ENCODE measurements at places on chromosomes 3 and 15.

GRCh38 chr15:69583626-69584025 is 131.0 kb downstream of the RPLP1 start:
- DNase-seq, result no peak
- peaks cover 6% of the 10 kb centered on the region for H3K4me1 ChIP-seq
- H3K27ac ChIP-seq, result no peak overlapping the region

DNA sequence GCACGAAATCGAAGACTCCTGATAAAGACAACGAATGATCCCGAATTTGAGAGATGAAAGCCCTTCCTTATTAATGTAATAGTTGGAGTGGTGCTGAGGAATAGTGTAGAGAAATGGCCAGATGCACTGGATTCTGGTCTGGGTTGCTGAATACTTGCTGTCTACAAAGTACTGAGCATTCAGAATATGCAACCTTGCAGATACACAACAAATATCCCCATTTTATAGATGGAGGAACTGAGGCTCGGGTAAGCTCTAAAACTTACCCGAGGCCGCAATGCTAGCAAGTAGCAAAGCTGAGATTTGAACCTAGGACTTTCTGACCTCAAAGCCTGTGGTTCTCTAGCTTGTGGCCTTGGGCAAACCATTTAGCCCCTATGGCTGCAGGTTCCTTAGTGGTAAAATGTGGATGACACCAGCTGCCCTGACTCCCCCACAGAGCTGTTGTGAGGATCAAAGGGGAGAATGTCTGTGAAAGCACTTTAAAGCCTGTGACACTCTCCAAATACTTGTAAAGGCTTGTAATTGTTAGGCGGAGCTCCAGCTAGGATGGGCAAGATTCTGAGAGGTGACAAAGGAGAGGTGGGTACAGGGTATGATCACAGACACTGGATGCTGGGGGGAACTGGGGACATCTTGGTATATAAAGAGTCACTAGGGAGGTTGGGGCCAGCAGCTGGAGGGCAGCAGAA is 39.8 kb downstream of the FOXB1 start:
- H3K27me3 ChIP-seq, result no peaks in the 10 kb centered on the region
- peaks cover 16% of the 10 kb centered on the region for H3K4me1 ChIP-seq
- H3K36me3 ChIP-seq, result no peaks in the 10 kb centered on the region
- H3K4me3 ChIP-seq, result no peak overlapping the region
- no peak overlapping the region for H3K27ac ChIP-seq

GRCh38 chr3:152835601-152836102 is 721 bp downstream of the P2RY1 start:
- H3K4me3 ChIP-seq, result peak overlapping the region; percentile 62
- no peaks in the 10 kb centered on the region for H3K27me3 ChIP-seq
- H3K36me3 ChIP-seq, result no peaks in the 10 kb centered on the region
- H3K27ac ChIP-seq, result no peak overlapping the region
- peaks cover 5% of the 10 kb centered on the region for H3K4me1 ChIP-seq

DNA sequence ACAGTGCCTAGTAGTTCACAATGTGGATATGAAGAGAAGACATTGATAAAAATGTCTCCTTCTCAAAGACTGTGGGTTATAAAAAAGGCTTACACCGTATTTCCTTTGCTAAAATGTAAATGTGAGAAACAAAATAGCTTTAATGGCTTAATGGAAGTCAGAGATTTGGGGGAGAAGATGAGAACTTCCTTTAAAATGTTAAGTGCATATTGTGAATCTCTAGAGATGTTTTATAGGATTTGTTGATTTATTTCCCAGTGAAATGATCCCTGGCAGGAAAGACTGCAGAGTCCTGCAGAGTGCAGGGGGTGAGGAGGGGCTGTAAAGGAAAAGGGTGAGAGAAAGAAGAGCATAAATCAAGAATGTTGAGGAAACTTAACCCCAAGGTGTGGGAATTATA is 305.1 kb downstream of the GAP43 start:
- no peak for DNase-seq
- no peak overlapping the region for H3K27ac ChIP-seq
- H3K36me3 ChIP-seq, result no peaks in the 10 kb centered on the region

DNA sequence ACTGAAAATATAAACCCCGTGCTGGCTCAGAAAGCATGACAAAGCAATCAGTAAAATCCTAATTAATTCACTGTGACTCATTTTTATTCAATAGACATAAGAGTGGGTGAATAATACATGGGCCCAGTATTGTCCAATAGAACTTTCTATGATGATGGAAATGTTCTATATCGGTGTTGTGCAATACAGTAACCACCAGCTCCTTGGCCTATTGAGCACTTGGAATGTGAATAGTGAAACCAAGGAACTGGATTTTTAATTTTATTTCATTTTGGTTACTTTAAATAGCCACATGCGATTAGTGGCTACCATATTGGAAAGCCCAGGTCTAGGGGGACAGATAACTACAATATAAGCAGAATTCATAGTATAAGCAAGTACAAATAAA is 69.8 kb upstream of the PPP2R3A start:
- H3K27me3 ChIP-seq, result no peaks in the 10 kb centered on the region
- no peak for DNase-seq
- H3K4me1 ChIP-seq, result no peaks in the 10 kb centered on the region
- H3K4me3 ChIP-seq, result no peak overlapping the region
- H3K36me3 ChIP-seq, result no peaks in the 10 kb centered on the region

GRCh38 chr3:151147299-151147698 is 55.7 kb downstream of the GPR171 start:
- no peak overlapping the region for H3K27ac ChIP-seq
- H3K4me3 ChIP-seq, result no peak overlapping the region
- H3K27me3 ChIP-seq, result no peaks in the 10 kb centered on the region
- H3K36me3 ChIP-seq, result no peaks in the 10 kb centered on the region
- H3K4me1 ChIP-seq, result peaks cover 14% of the 10 kb centered on the region

DNA sequence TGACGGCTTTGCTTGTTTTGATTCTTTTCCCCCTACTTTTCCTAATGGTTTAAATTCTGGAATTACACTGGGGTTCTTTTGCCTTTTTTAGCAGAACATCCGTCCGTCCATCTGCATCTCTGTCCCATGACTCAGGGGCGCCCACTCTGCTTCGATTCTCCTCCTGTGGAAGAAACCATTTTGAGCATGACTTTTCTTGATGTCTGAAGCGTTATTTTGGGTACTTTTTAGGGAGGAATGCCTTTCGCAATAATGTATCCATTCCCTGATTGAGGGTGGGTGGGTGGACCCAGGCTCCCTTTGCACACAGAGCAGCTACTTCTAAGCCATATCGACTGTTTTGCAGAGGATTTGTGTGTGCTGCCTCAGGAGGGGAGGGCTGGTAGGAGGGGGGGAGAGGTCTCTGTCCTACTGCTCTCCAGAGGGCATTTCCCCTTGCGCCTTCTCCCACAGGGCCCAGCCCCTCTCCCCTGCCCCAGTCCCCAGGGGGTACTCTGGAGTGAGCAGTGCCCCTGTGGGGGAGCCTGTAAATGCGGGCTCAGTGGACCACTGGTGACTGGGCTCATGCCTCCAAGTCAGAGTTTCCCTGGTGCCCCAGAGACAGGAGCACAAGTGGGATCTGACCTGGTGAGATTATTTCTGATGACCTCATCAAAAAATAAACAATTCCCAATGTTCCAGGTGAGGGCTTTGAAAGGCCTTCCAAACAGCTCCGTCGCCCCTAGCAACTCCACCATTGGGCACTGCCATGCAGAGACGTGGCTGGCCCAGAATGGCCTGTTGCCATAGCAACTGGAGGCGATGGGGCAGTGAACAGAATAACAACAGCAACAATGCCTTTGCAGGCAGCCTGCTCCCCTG is 19.5 kb upstream of the BSN start:
- DNase-seq, result no peak
- no peak overlapping the region for H3K4me3 ChIP-seq
- no peaks in the 10 kb centered on the region for H3K4me1 ChIP-seq
- no peak overlapping the region for H3K27ac ChIP-seq

DNA sequence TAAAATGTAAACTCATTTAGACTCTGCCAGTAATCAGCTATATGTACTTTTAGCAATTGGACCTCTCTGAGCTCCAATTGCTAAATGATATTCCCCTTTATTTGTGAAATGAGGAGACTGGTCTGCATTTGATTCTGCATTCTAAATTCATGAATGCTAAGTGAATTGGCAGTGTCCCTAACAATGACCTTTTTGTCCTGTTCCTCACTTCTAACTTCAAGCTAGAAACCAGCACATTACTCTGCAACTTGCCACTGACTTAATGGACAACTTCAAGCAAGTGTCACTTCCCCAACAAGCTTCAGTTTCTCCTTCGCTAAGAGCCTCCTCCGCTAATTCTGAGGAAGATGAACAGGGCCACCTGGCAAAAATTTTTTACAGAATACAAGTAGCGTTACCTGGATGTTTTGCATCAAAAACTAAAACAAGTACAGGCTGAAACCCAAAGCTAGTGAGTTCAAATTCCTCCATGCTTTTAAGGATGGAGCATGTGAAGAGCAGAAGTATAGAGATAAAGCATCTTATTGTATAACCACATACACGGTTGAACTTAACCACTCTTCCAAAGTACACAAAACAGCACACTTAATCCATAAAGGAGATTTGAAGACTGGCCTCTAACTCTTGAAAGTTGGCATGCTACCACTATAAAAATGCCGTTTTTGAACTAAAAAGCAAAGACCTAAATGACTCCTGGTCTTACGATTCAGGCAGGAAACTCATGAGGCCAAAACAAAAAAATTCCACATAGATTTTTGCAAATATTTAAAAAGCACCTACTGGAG is 207.6 kb downstream of the MAGI1 start:
- H3K4me3 ChIP-seq, result no peak overlapping the region
- no peaks in the 10 kb centered on the region for H3K27me3 ChIP-seq
- no peaks in the 10 kb centered on the region for H3K4me1 ChIP-seq
- no peak overlapping the region for H3K27ac ChIP-seq

DNA sequence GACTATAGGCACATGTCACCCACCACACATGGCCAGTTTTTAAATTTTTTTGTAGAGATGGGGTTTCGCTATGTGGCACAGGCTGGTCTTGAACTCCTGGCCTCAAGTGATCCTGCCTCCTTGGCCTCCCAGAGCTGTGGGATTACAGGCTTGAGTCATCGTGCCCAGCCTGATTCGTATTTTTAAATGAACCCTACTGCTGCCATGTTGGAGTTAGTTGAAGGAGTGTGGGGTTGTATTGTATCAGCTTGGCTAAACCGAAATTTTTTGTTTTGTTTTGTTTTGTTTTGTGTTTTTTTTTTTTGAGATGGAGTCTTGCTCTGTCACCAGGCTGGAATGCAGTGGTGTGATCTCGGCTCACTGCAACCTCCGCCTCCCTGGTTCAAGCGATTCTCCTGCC is 11.8 kb upstream of the ZNF770 start:
- H3K4me1 ChIP-seq, result no peaks in the 10 kb centered on the region
- no peaks in the 10 kb centered on the region for H3K36me3 ChIP-seq
- no peak overlapping the region for H3K27ac ChIP-seq

GRCh38 chr3:69738315-69738714 is 949 bp upstream of the MITF start:
- no peaks in the 10 kb centered on the region for H3K36me3 ChIP-seq
- no peak overlapping the region for H3K27ac ChIP-seq
- no peak for DNase-seq

DNA sequence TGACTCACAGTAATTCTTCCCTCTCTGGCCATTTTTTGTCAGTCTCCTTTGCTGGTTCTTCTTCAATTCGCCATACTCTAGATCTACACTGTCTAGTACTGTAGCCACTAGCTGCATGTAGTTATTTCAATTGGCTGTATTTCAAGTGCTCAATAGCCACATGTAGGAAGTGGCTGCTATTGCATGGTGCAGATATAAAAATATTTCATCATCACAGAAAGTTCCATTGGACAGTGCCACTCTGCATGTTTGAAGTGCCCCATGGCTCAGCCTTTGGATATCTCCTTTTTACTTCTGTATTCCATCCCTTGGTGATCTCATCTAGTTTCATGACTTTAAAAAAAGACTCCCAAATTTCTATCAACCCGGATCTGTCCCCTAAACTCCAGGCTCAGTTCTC is 22.1 kb downstream of the PPP2R3A start:
- no peak overlapping the region for H3K4me3 ChIP-seq
- no peaks in the 10 kb centered on the region for H3K27me3 ChIP-seq
- no peaks in the 10 kb centered on the region for H3K4me1 ChIP-seq
- DNase-seq, result no peak

- peaks cover 21% of the 10 kb centered on the region for H3K27me3 ChIP-seq
- H3K36me3 ChIP-seq, result no peaks in the 10 kb centered on the region
- no peak overlapping the region for H3K27ac ChIP-seq
Measured at GRCh38 chr15:76139368-76140073, 79.7 kb downstream of the TMEM266 start.

DNA sequence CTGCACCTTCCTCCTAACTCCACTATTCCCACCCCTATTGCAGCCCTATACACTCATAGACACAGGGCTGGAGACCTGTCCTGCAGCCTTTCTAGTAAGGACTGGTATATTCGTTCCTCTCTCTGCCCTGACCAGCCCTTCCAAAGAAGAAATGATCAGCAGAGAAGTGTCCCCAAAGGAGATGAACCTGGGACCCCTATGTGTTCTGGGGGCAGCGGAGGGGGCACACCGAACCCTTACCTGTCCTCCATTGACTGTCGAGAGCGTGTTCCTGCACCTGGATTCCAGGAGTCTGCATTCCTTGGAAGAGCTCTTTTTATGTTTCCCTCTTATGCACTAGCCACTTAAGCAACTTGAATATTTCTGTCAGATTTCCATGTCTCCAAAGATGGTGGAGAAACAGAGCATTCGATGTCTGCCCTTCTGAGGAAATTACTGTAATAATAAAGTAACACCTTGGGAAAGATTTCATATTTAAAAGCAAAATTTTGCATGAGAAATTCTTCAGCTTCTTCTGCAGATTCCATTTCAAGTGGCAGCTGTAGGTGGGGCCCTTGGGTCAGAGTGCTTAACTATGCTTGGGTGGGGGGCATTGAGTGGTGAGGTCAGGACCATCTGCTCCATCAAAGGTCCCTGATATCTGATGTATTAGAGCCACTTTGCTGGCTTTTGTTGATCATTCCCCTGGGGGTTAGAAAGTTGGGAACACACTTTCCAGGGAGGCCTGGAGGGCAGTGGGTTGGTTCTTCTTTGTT is 6.3 kb downstream of the EPHB1 start:
- H3K36me3 ChIP-seq, result no peaks in the 10 kb centered on the region
- peaks cover 28% of the 10 kb centered on the region for H3K27me3 ChIP-seq
- no peak overlapping the region for H3K27ac ChIP-seq
- no peak overlapping the region for H3K4me3 ChIP-seq
- DNase-seq, result no peak
- H3K4me1 ChIP-seq, result peaks cover 3% of the 10 kb centered on the region

DNA sequence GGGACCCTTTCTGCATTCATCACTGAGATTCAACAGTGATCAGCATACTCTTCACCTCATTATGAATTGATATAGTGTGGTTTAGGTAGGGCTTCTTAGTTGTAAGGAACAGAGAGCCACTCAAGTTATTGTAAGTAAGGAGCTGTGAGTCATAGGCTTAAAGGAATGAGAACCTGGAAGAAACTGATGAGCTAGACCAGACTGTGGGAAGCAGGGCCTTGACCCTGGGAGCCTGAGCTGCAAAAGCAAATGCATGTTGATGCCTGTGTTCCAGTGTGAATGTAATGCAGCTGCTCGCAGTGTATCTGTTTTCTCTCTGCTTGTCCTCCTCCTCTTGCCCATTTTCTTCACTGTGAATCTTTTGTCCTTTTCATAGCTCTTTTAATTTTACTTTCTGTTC is 13.6 kb downstream of the ZKSCAN7 start:
- H3K4me1 ChIP-seq, result no peaks in the 10 kb centered on the region
- H3K27ac ChIP-seq, result no peak overlapping the region
- H3K27me3 ChIP-seq, result no peaks in the 10 kb centered on the region
- H3K36me3 ChIP-seq, result peaks cover 49% of the 10 kb centered on the region
- H3K4me3 ChIP-seq, result no peak overlapping the region

Measured in thymus (tissue), 14 donors.